NCI-H1930 (cell line): ENCODE measurements at places on chromosomes 6 and 20.

- DNase-seq, result no peak
These were observed 105.5 kb downstream of the JPH2 start for GRCh38 chr20:44081476-44081875.

GRCh38 chr6:132675002-132675401 lies 16.0 kb upstream of the TAAR1 start:
- no peak for DNase-seq

DNA sequence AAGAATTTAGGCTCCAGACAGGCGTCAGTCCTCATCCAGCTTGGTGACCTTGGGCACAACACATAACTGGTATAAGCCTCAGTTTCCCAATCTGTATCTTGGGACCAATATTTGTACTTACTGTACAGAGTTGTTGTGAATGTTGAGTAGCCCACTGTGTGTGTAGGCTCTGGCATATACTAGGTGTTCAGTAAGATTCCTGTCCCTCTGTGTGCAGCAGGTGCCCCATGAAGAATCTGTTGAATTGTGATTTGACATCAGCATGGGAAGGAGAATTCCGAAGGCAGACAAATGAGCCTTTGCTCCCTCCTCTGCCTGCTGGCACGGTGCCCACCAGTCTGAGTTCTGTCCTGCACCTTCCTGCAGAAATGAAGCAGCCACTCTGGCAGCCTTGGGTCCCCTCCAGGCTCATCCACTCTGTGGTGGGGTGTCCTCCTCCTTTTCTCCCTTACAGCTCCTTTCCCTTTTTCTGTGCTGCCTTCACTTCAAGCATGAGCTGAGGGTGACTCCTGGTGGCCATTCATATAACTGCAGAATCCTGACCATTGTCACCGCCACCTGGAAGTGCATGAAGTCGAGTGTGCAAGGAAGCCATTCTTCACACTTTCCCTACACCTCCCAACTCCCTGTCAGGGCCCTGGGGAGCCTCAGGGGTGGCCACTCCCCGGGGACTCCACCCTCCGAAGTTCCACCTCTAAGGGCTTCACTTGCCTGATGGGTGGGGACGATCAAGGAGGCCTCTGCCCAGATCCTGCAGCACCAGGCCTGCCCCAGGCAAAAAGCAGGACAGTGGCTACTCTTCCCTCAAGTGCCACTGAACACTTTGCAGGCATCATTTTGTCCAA lies 48.2 kb downstream of the MRPL14 start:
- DNase-seq, result no peak

DNA sequence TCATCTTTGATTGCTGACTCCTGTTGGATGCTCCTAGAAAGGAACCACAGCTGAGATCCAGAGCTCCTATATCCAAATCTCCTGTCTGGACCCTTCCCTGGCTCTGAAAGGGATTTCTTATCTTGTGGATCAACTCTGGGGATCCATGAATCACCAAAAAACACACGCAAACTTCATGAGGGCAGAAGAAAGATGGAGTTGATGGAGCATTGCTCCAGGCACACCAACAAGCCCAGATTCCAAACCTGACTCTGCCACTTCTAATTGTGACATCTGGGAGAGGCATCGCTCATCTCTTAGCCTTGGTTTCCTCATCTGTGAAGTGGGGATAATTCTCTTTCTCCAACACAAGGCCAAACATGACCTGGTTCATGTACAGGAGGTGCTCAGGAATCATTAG lies 6.7 kb downstream of the KCNS1 start:
- DNase-seq, result no peak

DNA sequence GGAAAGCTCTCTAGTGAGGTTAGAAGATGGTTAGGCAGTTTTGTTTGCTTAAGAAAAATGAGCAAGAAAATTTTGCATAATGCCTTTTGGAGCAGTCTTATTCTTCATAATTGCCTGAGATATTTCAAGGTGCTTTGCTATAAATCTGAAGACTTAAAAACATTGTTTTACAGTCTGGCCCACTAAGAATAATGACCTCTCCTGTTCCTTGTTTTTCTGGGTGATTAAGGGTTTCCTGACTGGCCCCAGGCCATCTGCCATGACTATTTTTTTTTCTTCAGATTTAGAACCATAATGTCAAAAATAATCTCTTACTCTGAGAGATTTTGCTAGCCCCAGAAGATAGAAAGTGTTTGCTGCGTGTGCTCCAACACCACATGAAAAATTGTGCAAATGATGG lies 72.3 kb upstream of the CENPW start:
- no peak for DNase-seq

GRCh38 chr6:108175592-108176279 lies 9.9 kb downstream of the NR2E1 start:
- no peak for DNase-seq

- DNase-seq, result no peak
These were observed 976.7 kb upstream of the MANEA start for GRCh38 chr6:94600636-94601035.

DNA sequence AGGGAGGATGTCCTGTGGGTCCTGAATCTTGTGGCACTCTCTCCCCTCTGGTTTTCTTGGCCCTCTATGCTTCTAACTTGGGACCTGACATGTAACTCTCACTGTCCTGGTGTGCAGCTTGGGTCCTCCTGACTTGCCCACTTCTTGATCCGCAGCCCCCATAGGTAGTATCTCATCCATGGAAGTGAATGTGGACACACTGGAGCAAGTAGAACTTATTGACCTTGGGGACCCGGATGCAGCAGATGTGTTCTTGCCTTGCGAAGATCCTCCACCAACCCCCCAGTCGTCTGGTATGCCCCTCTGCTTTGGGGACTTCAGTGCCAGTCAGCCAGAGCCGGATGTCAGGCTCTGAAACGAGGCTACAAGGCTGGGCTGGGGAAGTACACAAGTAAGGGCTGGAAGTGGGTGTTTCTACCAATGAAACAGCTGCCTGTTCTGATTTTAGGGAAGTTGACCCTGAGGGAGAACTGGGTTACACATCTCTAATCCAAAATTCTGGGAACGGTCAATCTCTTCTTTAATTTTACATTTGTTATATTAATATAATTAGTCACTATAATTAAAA lies 641 bp downstream of the DBNDD2 start:
- no peak for DNase-seq

DNA sequence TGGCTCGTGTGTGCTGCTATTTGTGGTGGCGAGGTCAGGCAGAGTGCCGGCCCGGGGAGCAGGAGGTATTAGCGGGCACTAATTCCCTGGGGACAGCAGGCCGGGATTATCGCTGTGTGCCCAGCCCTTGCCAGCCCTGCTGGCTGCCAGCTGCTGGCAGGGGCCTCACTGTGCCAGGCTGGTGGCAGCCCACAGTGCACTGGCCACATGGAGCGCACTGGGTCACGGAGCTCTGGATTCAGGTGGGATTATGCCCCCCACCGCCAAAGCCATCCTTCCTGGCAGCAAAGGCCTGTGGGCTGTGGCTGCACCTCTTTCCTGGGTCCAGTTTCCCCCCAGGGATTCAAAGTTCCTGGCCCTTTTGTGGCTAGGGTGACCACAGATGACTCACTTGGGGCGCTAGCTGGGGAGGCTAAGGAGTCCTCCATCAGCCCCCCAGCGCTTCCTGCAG lies 59.7 kb downstream of the YTHDF1 start:
- DNase-seq, result no peak

DNA sequence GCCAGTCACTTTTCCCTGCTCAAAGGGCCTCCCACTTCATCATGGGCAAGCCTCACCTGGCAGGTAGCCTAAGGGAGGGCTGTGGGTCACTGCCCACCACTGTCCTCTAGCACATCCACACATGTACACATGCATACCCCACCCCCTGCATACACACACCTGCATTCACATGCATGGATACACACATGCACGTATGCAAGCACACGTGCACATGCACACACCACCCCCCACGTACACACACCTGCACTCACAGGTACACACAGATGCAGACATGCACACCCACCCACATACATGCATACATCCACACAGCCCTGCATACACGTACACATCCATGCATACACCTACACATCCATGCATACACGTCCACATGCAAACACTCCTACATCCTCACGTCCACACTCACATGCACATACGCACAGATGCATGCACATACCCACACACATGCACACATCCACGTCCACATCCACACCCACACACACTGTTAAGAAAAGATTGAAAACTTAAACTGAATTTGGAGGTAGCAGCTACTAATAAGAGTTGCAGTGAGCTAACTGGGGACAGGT lies 14.0 kb upstream of the EXOC2 start:
- DNase-seq, result no peak

- no peak for DNase-seq
These were observed 153.7 kb downstream of the TMEM242 start for GRCh38 chr6:157169656-157170055.

- peak; percentile 75 for DNase-seq
These were observed 13.6 kb downstream of the ITPA start for GRCh38 chr20:3222635-3223600.

GRCh38 chr6:83908813-83909212 lies 49.3 kb downstream of the CYB5R4 start:
- DNase-seq, result no peak

GRCh38 chr6:38603496-38603895 lies 36.2 kb downstream of the BTBD9 start:
- DNase-seq, result no peak

DNA sequence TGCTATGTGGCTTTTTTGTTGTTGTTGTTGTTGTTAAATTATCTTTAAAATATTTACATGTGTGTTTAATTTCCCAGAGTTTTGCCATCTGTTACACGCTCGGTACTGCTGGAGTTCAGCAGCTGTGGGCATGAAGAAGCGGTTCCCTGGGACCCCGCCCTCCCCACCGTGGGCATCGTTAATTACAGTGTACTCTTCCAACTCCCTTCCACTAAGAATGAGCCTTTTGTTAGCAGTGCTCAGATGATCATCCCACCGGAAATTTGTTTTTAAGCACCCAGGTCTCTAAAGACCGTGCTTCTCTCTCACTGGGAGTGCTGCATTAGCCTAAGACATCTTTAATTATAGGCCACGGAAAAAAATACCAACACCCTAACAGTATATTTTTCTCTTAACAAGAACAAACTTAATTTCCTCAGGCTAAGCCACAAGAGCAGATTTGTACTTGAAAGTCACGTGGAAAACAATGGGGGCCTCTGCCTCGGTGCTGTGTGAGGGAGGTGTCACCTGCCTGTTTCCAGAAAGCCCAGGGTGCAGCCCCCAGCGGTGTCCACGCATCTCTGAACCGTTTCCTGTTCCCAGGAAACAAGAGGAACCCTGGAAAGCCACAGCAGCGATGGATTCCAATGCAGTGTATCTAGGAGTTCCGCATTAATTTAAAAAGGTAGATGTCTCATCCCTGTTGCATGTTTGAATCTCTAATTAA lies 113.3 kb upstream of the FRMD1 start:
- no peak for DNase-seq

DNA sequence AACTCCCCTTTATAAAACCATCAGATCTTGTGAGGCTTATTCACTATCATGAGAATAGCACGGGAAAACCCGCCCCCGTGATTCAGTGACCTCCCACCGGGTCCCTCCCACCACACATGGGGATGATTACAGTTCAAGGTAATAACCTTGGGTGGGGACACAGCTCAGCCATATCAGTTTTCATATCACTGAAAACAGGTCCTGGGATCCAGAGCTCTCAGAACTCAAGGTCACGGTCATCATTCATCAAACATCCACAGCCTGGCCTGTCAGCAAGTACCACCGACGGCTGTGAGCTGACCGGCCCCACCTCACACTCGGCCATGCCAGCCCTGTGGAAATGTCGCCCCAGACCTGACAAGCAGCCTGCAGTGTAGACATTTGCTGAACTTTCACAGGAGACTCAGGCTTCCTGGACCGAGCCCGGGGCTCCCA lies 14.1 kb upstream of the FRMD1 start:
- DNase-seq, result no peak

GRCh38 chr6:51675922-51676275 lies 411.5 kb downstream of the PKHD1 start:
- DNase-seq, result no peak

- peak; percentile 17 for DNase-seq
These were observed 20.3 kb downstream of the TBPL1 start for GRCh38 chr6:133973109-133973971.

DNA sequence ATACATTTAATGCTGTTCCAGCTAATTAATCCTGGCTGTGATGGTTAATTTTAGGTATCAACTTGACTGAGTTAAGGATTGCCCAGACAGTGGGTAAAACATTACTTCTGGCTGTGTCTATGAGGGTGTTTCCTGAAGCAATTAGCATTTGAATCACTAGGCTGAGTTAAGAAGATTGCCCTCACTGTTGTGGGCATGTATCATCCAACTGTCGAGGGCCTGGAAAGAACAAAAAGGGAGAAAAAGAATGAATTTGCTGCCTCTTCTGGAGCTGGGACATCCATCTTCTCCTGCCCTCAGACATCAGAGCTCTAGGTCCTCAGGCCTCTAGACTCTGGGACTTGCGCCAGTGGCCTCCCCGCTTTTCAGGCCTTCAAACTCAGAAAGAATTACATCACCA lies 34.3 kb downstream of the SDHAF4 start:
- DNase-seq, result no peak

DNA sequence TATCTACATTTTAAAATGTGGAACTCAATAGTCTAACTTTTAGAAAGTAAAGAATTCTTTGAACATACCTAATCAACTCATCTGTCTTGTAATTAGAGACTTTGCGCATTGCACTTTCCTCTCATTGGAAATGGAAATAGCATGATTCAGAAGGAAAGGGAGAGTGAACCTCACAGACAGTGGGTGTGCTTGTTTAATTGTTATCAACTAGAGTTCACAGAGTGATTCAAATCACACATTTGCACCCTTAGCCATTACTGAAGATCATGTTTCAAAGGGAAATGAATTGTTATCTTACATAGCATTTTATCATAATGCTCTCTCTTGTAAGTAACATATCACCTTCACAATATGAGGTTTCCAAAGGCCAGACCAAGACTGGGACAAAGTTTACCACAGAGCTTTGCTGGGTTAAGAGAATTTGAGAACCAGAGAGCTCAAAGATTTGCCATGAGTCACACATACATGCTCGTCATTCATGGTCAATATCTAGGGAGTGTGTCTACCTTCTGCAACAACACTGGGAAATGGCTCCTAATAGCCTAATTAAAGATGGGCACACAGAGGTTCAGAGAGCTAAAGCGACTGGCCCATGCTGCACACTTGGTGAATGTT lies 21.5 kb downstream of the GSTA3 start:
- no peak for DNase-seq

GRCh38 chr20:20333866-20334265 lies 34.0 kb upstream of the INSM1 start:
- no peak for DNase-seq

GRCh38 chr6:137843211-137843610 lies 23.8 kb upstream of the TNFAIP3 start:
- no peak for DNase-seq

DNA sequence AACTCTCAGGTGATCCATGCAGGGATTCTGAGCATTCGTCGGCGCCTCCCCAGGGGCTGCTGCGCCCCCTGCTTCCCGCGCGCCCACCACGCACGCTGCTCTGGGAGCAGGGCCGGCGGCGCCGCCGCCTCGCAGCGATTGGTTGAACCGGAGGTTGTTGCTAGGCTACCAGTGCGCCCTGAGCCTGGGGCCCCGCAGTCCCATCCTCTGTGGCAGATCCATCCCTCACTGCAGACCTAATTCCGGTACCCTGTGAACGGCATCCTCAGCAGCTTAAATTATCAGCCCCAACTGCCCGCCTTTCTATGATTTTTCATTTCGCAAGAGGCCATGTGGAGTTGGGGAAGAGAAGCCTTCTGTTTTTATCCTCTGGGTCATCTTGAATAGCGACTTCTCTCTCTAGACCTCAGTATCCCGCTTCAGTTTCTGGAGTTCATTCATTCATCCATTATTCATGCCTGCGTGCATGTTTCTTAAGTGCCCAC lies 15.4 kb downstream of the PNPLA1 start:
- peak; percentile 44 for DNase-seq
